Activated CD8-positive, alpha-beta memory T cell treated with anti-CD3 and anti-CD28 coated beads for 48 hours (primary cell): ENCODE measurements at places on chromosomes 6 and 20.

DNA sequence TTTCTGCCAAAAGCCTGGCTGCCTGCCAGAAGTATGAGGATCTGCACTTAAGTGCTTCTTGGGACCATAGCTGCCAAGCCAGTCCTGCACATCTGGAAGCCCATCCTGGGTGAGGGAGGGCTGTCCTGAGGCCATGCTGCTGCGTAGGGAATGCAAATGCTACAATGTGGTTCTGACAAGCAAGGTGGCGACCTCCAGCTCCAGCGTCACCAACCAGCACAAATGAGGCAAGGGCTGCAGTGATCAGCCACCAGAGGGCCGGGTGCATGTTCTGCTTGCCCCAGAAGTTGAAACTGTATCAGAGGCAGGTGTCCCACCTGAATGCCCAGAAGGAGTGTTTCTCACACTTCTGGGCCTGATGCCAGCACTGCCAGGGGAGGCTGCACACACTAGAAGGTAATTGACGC lies 99.1 kb upstream of the KCNQ5 start:
- DNase-seq: no peak

DNA sequence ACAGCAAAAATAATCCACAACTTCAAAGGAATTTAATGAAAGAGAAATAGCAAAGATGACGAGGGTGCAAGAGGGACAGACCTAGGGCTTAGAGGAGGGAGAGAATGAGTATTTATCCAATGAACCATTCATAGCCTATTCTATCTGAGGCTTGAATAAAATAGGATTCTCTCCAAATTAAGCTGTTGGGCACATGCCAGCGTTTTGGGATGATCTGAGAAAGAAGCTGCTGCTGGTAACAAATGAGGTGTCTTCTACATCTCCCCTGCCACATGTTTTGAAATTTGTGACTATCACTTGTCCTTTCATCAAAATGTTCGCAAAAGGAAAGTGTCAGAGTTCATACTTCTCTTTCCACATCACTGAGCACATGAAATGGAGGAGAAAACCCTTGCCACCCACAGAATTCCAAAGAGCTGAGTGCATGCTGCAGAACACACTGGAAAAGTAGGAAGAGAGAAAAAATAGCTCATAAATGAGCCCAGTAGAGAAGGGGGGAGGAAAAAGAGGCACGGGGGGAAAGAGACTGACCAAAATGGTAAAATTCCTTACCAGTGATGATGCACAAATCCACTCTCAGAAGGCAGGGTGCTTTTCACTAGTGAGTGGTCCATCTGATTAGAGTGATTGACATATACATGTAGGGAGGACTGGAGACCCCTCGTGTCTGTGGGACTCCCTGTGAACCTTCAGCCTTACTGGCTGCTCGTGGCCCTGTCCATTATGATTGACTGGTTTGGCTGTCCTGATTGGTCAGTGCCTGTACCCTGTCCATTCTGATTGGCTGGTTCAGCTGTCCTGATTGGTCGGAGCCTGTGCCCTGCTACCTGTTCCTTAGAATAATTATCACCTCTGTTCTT lies 180.5 kb downstream of the OGFRL1 start:
- DNase-seq: no peak

GRCh38 chr6:90179190-90180169 lies 117.2 kb downstream of the BACH2 start:
- DNase-seq: no peak

- no peak for DNase-seq
These were observed 148.1 kb upstream of the MYLIP start for GRCh38 chr6:15980801-15981200.

- DNase-seq: no peak
These were observed 213.0 kb upstream of the FAM83B start for GRCh38 chr6:54633601-54634000.
